ENCODE measurements at places on chromosomes 3 and 15. TPM values are rescaled to one million over a fixed set of nuclear protein-coding genes. Genes with fewer than 3 reads are reported as not detected.

GRCh38 chr3:194931347-194931746, 245.7 kb downstream of the FAM43A start:
- no peak for DNase-seq

DNA sequence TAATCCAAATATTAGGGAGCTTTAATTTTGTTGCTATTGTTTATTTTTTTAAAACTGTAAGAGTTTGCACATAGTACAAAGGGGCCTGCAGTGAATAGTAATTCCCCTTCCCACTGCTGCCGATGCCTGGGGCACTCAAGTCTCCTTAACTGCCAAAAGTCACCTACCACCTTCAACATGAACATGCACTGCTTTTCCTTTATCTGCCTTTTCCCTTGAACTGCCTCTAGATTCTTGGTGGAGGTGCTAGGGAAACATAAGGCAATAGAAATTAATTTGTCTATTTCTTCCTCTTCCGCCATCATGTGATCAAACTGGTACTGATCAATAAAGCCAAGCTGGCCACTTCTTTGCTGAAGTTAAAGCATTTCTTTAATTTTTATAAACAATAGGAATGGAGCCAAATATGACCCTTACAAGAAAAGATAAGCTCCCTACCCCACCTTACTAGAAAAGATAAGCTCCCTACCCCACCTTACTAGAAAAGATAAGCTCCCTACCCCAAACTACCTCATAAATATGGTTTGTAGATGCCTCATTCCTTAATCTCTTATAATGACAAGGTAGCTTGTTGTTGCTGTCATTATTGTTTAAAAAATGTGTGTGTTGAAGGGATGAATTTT, 17.4 kb upstream of the ACAP2 start:
- DNase-seq, result no peak

IL17RD gene
- 1.5 TPM for total RNA-seq

GRCh38 chr15:99590913-99591646, 25.3 kb downstream of the MEF2A start:
- no peak for DNase-seq

DNA sequence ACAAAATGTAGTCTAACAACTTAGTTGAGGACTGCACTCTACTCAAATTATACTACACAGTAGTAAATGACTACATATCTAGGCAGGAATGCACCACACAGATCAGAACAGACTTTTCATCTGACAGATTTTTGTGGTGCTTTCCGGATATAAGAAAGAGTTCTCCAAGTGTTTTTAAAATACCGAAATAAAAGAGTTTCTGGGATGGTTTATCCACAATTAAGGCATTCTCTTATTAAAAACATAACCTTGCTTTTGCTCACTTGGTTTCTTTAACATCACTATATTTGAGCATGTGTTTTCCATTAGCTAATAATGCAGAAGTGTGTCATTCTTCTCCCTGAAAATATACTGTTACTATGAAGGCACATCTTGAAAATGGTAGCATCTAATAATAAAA, 132.9 kb downstream of the MAGI1 start:
- no peak for DNase-seq

DNA sequence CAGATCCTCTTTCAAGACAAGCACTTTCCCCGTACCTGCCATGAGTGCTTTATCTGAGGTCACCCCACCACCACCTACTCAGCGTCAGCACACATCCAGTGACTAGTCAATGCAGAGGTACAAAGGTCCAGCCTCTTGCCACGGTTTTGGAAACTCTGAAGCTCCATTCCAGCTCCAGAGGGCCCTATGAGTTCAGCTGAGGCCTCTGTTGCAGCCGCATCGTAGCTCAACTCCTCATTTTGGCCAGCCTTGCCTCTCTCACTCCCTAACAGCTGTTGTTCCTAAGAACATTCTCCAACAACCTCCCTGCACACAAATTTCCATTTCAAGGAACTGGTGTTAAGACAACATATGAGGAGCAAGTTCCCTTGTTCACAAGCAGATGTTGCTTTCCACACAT, 405.1 kb upstream of the PROK2 start:
- no peak for DNase-seq

PRR20G gene
- total RNA-seq, result not detected

C3orf38 gene
- total RNA-seq, result 20.8 TPM

DNA sequence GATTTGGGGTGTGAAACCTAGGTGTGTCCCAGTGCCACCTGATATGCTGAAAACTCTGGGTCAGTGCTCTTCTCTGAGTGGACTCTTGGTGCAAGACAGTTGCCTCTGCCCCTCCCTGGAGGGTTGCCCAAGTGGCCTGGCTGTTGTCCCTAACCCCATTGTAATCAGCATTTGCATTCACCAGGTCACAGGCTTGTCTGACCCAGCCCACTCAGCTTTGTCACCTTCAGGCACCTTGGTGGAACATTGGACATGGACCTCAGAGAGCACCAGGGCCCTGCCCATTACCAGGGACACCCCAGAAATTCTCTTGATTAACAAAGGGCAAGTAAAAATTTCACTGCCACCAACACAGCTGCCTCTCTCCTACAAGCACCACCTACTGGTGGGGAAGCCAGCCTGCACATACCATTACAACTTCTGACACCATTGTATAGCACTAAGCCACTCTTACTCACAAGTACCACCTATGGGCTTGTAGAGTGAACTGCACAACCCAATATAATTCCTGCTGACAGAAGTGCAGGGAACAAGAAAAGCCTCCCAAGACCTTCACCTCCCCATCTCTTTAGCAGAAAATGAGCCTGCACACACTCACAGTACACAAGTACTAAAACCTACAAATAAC, 324.6 kb downstream of the EPHA6 start:
- DNase-seq, result no peak

GRCh38 chr15:63593705-63594671, 3.2 kb upstream of the FBXL22 start:
- no peak for DNase-seq

DNA sequence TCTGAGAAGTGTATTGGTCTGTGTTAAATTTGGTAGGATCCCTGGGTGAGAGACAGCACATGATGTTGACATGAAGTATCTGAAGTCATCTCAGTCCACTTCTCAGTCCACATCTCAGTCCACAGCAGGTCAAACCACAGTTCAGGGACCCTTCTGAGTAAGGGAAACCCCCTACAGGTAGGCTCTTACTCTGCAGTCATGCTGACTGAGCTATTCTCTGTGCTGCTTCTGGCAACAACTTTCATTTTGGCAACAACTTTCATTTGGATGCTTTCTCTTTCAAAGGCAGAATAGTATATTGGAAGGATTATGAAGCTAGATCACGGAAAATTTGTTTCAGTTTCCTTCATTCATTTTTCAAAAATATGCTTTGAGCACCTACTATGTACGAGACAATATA, 178.2 kb upstream of the GOLIM4 start:
- no peak for DNase-seq

GRCh38 chr3:158712443-158712842, 19.8 kb downstream of the RARRES1 start:
- no peak for DNase-seq

POTEB gene
- not detected for total RNA-seq

GOLGA8Q gene
- 0.59 TPM for total RNA-seq

DNA sequence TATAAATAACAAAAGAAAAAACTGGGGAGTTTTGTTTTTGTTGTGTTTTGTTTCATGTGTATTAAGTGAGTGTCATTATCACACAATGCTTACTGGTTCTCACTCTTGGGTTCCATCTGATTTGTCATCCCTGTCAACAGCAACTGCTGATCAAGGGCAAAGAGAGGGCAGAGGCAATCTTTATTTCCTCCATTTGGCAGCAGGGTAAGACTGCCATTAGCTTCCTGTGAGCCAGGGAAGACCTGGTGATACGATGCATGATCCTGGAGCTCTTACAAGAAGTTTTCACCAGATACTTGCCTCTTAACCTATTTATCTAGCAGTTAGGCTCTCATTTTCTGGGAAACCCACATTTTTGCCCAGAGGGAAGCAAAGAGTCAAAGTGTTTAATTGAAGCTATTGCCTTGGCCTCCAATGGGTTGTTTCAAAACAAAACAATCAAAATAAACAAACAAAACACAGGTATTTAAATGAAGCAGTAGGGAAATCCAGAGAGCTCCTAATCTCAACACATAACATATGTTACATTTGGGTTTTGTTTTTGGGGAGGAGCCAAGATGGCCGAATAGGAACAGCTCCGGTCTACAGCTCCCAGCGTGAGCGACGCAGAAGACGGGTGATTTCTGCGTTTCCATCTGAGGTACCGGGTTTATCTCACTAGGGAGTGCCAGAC, 529.8 kb downstream of the MAGI1 start:
- no peak for DNase-seq

DNA sequence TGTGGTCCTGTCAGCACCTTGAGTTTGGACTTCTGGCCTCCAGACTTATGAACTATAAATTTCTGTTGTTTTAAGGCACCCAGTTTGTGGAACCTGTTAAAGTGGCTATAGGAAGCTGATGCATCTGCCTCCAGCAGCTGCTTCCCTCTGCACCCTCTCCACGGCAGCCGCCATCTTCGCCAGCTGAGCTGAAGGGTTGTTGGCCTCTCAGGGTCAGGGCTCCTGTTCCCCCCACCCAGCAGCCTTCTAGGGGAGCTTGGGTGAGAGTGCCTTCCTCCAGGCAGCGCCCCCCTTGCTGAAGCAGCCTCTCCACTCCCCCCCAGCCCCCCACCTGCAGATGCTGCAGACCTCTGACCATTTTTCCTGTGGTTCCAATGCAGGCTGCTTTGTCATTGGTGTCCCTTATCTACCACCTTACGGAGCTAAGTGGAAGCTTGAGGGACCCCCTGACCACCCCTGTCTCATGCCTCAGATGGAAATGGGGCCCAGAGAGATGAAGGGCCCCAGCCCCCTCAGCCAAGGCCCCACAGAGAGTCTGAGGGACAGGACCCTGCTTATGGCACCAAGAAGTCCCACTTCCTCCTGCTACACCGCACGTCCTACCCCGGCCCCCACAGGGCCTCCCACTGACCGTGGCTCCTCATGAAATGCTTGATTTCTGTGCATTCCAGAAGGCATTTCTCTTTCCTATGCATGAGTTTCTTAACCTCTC, 61.4 kb upstream of the TLE3 start:
- DNase-seq, result no peak

- no peak for DNase-seq
Measured at GRCh38 chr3:143506190-143506589, 342.1 kb downstream of the SLC9A9 start.

DNA sequence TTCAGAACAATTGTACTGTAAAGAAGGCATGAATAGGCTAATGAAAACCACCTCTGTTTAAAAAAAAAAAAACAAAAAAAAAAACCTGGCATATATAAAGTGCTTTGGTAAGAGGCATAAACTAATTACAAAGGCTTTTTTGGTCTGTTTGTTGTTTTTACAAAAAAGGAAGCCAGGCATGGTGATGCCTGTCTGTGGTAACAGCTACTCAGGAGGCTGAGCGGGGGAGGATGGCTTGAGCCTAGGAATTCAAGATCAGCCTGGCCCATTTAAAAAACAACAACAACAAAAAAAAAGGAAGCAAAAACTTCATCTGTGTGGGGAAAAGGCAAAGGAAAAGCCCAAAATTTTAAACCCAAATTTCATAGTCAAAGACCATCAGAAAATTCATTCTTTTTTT, 47.0 kb downstream of the OSBPL10 start:
- no peak for DNase-seq

DNA sequence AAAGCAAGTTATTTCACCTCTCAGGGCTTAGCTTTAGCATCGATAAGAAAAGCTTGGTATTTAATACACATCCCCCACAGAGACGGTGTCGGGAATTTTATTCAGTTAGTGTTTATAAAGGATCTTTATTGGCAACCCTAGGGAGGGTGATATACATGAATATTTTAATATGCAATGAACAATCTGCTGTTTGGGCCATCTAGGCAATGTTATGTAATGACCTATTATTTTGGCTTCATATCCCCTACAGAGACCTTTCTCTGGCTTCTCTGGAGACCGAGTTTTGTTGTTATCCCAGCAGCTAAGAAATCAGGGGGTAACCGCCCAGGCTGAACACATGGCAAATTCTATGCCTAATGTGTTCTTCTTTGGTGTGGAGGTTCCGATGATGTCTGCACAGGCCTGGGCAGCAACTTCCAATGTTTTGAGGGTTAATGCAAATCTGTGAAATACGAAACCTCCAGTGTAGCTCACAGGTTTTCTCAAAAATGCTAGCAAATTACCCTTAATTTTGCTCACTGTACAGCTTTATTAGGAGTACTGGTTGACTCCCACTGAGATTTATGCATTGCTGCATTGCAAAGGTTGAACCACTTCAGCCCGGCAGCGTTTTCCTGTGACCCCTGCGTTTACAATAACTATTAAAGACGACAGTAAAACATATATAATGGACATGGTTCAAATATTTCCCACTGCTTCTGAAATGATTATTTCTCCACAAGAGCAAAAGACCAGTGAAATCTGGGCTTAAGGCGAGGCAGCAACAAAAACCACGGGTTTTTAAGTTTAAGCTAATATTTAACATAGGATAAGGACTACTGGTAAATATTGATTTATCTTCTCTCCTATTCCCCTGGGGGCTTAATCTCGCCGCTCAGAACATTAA, 298.3 kb upstream of the NR2E3 start:
- DNase-seq, result no peak

- no peak for DNase-seq
Measured at GRCh38 chr3:160697637-160698380, 20.8 kb downstream of the ARL14 start.

Measured in pulmonary artery endothelial cell (primary cell).